ENCODE measurements at places on chromosomes 6 and 20.
A peak's percentile ranks its signal among the peaks of the same experiment; 100 is the strongest.

DNA sequence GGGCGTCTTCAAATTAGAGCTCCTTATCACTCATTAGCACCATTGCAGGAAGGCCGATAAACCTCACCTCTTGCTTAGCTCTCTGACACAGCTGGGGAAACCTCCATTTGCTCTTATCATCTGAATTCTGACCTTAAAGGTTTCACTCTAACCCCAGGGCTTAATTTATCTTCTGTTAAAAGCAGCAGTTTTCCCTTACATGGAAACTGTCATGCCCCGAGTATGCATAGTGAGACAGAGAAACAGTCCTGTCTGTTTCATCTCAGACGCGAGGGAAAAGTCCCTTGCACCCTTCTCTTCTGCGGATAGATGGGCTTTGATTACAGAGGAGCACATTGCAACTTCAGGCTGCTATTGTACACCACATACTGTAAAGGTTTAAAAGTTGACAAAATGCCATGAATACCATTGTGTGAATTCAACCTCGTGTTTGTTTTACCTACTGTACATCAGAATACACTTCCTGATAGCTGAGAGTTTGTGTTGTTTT lies 191.5 kb upstream of the BMP2 start:
- no peak for DNase-seq

DNA sequence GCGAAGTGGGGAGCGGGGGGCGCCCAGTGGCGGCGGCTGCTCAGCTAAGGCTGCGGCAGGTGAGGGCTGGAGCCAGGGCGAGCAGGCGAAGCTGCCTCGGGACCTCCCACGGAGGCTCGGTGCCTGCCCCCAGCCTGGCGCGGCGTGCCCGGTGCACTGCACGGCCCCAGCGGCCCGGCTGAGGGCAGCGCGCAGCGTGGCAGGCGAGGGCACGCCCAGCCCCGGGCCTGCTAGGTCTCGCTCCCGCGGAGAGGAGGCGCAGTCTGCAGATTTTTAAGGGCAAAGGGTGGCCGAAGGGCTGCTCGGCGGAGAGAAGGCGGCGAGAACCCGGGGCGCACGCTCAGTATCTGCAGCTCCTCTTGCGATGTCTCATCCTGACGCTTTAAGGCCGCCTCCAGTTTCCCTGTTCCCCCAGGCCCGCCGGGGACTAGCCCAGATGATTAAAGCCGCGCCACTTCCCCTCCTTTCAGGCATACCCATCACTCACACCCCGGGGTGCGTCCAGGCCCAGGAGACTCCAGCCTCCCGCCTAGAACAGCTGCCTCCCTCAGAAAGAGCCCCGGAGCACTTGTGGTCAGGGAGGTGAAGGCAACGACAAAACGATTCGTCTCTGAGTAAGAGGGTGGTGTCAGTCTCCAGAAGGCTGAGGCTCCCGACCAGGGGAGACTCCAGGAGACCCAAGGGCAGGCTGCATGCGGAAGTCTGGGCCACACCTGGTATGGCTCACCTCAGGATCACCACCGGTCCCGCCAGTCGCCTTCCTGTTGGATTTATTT lies at the start of gene FERMT1:
Gene FERMT1, minus strand, starts transcription at position 158 of the 776 bp plus-strand sequence. CDS start 3,476 bp downstream, outside the sequence.
- DNase-seq = peak; percentile 51

DNA sequence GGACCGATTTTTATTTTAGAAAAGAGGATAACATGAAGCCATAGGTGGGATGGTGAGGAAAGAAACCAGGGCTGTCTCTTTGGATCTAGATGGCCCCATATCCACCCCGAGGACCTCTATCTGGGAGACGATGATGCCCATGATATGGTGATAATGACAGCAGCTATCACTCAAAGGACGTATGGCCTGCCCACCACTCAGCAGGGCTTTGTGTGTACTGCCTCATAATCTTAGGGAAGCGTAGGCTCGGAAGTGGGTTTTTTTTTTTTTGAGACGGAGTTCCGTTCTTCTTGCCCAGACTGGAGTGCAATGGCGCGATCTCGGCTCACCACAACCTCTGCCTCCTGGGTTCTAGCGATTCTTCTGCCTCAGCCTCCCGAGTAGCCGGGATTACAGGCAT lies 8.2 kb upstream of the TAF8 start:
- no peak for DNase-seq

GRCh38 chr6:121354764-121355163 lies 20.5 kb upstream of the TBC1D32 start:
- DNase-seq = no peak

DNA sequence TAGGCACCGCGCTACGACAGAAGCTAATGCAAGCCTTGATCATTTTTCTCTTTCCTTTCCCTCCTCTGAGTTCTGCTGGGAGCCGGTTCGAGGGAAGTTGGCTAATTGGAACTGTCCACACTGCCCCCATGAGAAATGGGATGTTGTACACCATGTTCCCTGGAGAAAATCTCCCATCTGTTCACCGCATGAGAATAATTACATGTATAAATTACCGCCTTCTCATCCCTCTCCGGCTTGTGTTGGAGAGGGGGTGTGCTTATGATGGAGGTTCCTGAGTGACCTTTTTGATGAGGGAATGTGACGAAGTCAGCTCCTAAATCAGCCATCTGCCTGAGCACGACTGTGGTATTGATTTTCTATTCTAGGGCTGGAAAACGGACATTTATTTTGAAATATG lies 320.2 kb upstream of the SULF2 start:
- DNase-seq = no peak

GRCh38 chr6:30615958-30616810 lies 859 bp downstream of the PPP1R10 start:
- DNase-seq = no peak

Measured in endothelial cell (in vitro differentiated cells).